ENCODE measurements at places on chromosomes 1 and 21. TPM values are rescaled to one million over a fixed set of nuclear protein-coding genes. Genes with fewer than 3 reads are reported as not detected.

The LCE1B gene
- not detected for total RNA-seq

DNA sequence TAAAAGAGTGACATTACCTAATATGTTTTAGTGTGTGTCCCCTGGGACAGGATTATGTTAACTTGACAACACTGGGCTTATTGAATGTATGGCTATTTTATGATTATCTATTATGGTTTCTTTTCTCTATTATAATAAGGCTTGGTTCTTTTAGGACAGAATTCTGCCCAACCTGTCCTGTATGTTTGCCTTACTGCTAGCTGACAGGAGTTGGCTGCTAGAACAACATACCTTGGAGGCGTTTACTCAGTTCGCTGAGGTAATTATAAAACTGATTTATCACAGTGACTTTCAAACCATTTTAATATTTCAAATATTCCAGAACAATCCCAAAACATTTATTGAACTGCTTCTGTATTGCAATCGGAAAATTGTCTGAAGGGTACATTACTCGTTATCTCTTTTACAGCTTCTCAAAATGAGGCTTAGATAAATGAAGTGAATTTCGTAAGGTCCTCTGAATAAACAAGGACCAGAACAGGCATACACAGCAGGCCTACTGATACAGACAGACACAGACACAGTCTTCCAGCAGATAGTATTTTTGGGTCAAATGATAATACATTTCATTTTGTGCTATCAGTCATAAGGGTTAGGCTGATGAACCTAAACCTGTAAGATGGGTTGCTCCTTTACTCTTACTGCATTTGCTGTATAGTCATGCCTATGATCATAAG lies 44.2 kb downstream of the SCYL3 start:
- no peak for DNase-seq

DNA sequence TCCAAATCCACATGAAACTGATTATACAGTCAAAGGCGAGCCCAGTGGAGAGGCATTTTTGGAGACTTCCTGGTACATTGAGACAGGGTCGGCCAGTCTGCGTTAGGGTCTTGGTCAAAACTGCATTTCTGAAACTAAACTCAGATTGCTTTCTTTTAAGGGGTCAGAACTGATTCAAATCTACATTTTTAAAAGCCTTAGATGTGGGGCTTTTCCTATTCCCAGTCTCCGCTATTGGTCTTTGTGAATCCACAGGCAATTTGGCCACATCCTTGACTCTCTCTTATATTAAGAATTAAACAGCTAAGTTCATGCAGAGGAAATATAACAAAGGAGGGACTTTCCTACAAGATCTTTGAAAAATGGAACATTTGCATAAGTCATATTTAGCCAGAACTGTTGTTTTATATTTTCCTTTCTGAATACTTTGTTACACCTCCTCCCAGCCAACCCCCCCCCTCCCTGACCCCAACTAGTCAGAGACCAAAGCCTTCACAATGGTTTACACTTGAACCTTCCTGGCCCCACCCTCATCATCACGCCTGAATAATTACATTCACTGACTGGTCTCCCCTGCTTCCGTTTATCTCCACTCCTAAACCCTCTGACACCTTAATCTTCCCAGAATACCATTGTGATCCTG lies 30.9 kb downstream of the SELL start:
- DNase-seq: no peak

GRCh38 chr1:79969886-79970285 lies 963.4 kb upstream of the ADGRL4 start:
- no peak for DNase-seq

The CD48 gene
- 18.0 TPM for total RNA-seq
